ENCODE measurements at places on chromosomes 1 and 21.
A peak's percentile ranks its signal among the peaks of the same experiment; 100 is the strongest.

GRCh38 chr1:53349968-53350852 is 22.3 kb upstream of the LRP8 start:
- no peak for DNase-seq

DNA sequence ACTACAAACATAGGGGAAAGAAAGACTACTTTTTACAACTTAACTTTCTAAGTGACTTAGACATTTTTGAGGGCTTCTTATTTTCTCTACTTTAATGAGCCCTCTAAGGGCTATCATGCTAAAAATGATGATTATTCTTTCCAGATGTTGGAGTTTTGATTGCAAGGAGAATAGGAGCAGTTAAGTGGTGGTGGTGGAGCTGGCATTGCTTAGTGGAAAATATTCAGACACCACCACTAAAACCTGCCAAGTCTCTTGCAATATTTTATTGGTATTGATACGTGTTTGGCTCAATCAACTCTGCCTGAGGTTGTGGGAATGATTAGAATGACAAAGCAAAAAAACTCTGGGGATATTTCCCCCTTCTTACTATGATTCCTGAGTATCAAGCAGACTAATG is 82.6 kb upstream of the PTGFR start:
- no peak for DNase-seq

- DNase-seq: no peak
Observed at GRCh38 chr1:92459871-92460320, 26.8 kb downstream of the GFI1 start.

DNA sequence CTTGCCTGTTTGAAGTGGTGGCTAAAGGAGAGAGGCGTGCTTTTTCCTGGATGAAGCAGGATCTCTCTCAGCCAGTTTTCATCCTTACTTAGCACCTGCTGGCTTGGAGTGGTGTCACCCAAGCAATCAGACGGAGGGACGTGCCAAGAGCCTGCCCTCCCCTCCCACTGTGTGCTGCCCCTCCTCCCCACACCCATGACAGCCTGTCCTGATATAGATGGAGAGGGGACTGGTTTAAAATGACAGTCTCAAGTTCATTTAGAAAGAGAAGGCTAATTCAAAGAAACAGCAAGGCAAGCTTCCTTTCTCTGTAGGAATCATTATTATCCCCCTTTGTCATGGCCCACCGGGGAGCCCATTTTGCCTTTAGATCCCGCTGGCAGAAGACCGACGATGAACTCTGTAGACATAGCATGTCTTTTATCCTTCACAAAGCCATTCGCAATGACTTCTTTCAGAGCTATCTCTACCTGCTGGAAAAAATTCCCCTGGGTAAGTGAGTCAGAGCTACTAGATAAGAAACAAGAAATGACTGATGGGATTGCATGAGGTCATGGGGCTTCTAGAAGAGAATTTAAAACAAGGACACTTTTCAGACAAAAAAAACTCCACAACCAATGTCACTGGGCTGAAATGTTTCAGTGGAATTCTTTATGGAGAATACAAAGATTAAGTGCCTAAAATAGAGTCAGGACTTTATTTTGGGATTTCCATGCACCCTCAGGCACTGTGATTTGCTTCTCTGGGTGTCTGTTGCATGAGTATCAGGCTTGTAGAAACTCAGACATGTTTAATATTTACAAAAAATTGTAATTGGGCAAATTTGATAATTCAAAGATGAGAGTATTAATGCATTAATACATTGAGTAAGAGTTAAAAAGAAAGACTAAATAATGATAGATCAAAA is at the start of gene NTMT2:
Gene NTMT2 (plus strand): TSS at position 190 of the 907 bp plus-strand sequence. CDS start 149 bp downstream, at position 339.
- DNase-seq: no peak

DNA sequence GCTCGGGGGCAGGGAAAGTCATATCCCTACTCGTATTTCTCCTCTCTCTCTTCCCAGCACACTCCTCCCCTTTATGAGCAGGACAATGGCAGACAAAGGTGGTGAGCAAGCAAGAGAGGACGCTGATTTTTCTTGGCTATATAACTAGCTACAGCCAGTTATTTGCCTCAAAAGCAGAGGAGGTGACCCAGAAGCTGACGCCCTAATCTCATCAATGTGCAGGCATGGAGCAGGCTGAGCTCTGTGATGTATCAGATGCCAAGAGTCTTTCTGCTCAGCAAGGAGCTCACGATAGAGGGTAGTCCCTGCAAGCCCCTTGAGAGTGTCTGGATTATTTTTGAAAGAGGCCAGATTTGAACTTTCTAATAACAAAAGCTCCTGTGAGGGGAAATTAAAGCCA is 75.5 kb downstream of the ASTN1 start:
- no peak for DNase-seq

- DNase-seq: no peak
Observed at GRCh38 chr1:199356561-199356960, 670.9 kb upstream of the NR5A2 start.

GRCh38 chr1:159780583-159781582 is at the start of gene DUSP23:
Gene DUSP23 (plus strand): TSS chr1:159780962. CDS start chr1:159781101, 139 bp downstream.
- DNase-seq: peak; percentile 96

All from natural killer cell treated with Interleukin-12 subunit alpha and Interleukin-12 subunit beta and Interleukin-15 and Interleukin-18, amount 100 ng/mL, for 72 hours (primary cell).